Stimulated activated CD4-positive, alpha-beta T cell treated with anti-CD3 and anti-CD28 coated beads, Interleukin-15, amount 100 ng/mL, for 48 hours (primary cell): ENCODE measurements at places on chromosomes 12 and 14.

DNA sequence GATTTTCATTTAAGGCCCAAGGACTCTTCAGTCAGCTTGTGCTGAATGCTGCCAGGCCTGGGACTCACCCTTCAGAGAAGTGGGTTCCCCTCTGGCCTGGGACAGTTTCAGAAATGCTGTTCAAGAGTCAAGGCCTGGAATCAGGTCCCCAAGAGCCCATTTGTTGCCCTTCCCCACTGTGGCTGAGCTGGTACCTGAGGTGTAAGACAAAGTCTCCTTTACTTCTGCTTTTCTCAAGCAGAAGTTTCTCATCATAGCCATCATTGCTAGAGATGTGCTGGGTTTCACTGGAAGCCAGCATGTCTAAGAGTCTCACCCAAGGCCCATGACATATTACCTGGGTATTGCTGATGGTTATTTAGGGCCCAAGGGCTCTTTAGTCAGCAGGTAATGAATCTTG, 8.9 kb downstream of the FANCM start:
- DNase-seq = no peak

DNA sequence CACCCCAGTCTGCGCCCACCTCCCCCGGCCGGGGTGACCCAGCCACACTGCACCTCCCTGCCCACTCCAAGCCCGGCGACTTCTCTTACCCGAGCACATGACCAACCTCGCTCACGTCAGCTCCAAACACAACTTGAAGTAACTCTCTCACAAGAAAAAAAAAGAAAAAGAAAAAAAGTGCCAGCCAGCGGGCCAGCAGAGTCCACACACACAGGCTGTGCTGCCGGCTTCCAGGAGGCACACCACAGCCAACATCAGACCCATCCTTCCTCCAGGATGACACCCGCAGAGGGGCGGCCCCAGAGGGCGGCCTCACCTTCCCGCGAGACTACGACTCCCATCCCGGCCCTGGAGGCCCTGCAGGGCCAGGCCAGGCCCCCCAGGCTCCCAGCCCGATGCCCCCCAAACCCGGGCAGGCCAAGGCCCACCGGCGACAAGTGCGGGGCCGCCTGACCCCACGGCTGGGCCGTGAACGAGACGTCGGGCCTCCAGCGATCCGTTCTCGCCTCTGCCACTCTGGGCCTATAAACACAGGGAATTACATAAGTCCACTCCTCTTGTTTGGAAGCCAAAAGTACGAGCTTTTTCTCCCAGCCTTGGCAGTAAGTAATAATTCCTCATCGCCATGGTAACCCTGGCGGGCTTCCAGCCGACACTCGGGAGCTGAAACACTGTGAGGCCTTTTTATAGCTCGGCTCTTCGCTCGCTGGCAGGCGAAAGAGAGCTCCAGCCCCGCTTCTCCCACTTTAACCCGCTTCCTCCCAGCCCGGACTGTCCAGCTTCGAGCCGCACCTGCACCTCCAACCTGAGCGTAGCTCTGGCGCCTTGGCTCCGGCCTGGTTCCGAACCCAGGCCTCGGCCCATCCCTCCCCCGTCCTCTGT, 49.1 kb downstream of the NCOR2 start:
- no peak for DNase-seq

- DNase-seq = no peak
Observed at GRCh38 chr12:2696136-2696535, 98.6 kb upstream of the FKBP4 start.

DNA sequence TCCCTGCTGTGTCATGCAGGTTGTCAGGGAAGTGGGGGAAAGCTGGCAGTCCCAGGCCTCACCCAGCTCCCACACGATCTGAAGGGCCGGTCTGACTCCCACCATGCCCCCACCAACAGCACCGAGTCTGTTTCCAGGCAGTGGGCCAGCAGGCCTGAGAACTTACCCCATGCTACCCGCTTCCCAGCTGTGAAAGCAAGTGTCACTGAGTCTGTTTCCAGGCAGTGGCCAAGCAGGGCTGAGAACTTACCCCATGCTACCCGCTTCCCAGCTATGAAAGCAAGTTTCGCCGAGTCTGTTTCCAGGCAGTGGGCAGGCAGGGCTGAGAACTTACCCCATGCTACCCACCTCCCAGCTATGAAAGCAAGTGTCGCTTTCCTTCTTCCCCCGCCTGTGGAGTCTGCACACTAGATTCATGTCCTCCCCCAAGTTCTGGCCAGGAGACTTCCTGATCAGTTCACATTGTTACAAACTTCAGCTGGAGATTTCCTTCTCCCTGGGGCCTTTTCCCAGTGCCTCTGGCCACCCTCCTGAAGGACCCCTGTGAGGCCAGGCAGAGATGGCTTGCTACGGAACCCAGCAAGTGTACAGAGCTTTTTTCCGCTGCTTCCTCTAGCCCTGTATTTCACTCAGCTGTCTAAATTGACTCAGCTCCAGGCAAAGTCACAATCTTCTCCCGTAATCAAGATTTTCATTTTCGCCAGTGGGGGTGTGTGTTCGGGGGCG, 435.4 kb downstream of the TMTC2 start:
- DNase-seq = no peak

DNA sequence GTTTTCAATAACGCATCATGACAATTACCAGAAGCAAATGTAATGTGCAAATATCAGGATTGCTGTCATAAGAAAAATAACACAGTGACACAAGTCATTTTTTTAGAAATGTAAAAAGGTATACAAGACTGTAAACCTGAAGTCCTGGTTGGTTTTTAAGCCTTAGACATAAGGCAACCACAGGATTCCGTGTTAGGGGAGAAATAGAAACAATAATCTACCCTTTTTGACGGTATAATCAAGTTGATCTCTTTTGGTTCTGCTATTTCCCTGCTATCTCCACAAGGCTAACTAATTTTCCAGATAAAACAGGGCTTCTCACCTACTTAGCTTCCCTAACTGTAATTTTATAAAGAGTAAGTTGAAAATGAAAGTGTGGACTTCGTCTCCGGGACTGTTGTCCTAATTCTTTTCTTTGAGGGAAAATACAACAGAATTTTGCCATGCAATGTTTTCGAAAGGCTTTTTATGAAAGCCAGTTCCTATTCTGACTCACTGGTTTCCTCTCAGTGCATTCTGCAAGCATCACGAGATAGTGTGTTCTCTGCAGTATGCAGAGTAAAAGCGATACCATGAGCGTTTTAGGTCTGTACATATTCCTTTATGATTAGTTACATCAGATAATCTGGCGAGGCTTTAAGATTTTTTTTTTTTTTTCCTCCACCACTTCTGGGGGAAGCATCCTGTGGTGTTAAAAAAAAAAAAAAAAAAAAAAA, 10.6 kb downstream of the MYO1H start:
- no peak for DNase-seq

- no peak for DNase-seq
Observed at GRCh38 chr14:54617467-54617866, 50.5 kb downstream of the SAMD4A start.
